OCI-LY7 (cell line): ENCODE measurements at places on chromosomes 6 and 20.
A peak's percentile ranks its signal among the peaks of the same experiment; 100 is the strongest.

GRCh38 chr6:9532621-9533557 is 882.0 kb downstream of the TFAP2A start:
- DNase-seq = no peak

GRCh38 chr6:112683926-112684325 is 336.8 kb downstream of the RFPL4B start:
- DNase-seq = no peak

GRCh38 chr6:34462551-34462971 is 3.3 kb upstream of the PACSIN1 start:
- no peak for DNase-seq

DNA sequence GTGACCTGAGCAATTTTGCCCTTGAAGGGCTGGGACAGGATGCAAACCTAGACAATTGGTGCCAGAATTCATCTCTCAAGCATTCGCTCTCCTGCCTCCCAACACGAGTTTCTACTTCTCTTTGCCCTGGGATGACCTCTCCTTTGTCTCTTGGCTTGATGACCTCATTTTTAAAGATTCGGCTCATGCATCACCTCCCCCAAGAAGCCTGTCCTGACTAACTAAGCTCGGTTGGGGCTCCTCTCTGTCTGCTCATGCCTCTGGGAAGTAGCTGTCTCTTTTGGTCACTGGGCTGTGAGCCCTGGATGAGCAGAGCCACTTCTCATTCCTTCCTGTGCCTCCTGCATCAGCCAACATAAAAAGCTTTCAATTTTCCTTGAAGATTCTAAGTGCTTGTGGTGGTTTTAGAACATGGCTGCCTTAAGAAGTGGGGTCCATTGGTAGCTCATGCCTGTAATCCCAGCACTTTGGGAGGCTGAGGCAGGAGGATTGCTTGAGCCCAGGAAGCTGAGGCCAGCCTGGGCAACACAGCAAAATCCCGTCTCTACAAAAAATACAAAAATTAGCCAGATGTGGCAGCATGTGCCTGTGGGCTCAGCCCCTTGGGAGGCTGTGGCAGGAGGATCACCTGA is 11.1 kb upstream of the TCF15 start:
- no peak for DNase-seq

- DNase-seq = peak; percentile 53
These were observed 39.8 kb upstream of the ARHGAP18 start for GRCh38 chr6:129749749-129750120.

- no peak for DNase-seq
These were observed 41.3 kb upstream of the TAGAP start for GRCh38 chr6:159086033-159086618.

- DNase-seq = no peak
These were observed at the start of gene EMILIN3 for GRCh38 chr20:41366546-41367392. Gene EMILIN3 (minus strand): TSS chr20:41366818. CDS start chr20:41366634, 184 bp downstream.

- no peak for DNase-seq
These were observed 209.1 kb upstream of the BMP2 start for GRCh38 chr20:6558341-6558740.

DNA sequence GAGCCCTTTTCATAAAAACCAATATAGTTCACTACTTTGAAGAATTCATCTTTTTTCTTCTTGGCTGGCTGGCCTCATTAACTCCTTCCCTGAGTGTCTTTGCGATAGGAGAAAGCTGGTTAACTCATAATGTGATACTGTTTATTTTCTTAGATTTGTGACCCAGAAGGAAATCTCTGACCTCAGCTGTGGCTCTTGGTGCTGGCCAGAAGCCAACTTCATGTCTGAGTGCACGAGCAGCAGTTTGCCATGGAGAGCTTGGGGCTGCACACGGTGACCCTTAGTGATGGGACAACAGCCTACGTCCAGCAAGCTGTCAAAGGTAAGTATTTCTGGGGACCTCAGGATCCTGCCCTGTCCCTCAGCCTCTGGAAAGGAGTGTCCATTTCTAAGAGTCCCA is 16.7 kb upstream of the DEF6 start:
- no peak for DNase-seq

DNA sequence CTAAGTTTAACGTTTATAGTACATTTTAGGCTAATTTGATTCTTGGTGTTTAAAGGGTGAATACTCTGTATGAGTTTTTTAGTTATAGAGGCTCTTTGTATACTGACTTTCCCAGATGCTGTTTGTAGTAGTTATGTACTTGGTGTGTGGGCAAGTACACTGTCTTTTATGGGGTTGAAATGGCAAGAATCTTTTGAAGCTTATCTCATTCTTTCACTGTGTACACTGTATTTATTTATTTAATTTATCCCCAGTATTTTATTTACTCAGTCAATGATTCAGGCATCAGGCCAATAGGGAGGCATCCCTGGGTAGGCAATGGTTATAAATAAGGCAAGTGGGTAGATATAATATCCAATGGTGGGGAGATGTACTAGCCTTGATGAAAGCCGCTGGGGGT is 277.0 kb upstream of the PTCHD4 start:
- no peak for DNase-seq

DNA sequence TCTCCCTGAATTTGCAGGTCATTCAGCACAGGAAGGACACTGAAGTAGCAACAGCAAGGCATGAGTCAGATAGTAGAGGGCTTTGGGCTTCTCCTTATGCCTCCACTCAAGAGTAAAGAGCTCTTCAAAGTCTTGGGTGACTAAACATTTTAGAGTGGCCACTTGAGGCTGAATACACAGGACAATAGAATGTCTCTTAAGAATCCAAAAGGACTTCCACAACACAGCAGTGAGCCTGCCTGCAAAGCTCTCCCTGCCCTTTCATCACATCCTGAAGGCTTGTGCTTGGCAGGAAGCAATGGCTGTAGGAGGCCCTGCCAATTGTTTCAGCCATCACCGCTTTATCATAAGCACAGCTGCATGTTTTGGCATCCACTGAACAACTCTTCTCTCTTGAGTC is 36.8 kb downstream of the FOXQ1 start:
- DNase-seq = no peak

DNA sequence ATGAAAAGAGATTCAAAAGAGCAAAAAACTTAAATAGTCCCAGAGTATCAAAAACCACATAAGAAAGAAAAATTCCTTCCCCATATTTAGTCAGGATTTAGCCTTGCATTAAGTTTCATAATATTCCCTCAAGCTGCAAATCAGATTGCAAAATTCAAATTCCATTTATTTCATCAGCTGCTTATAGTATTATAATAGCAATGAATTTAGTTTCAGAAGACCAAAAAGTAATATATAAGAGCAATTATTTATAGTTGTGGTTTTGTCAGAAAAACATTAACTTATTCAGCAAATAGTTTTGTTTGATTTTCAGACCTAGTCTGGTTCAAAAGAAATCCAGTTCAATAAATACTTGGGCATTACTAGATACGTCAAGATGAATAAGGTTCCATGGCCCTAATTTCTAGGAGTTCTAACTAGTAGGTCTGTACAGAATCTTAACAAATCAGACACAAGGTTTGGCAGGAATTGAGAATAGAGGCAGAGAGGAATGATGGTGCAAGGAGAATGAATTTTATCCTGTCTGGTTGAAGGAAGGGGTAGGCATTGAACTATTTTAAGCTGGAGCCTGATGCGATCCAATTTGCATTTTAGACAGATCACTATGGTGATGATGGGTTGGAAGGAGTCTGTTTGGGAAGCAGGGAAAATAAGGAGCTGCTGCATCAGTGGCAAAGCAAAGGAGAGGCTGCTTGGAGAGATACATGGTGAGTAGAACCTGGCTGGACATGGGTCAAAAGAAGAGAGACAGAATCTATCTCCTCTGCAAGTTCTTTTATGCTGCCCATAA is 163.9 kb upstream of the STXBP5 start:
- no peak for DNase-seq

DNA sequence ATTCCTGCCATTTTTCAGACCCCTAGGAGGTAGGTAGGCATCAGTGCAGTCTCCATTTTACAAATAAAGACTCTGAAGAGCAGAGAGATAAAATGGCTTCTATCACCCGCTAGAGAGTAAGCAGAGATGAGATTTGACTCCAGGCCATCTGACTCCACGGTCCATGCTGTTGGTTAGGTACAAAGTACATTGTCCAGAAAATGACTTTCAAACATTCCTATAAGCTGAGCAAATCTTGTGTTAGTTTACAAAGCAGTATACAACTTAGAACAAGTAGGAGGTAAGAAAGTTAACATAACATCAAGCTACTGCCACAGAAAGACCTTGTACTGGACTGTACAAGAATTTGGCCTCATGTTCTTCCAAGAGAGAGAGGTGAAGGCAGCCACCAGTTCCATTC is 14.9 kb downstream of the BTN1A1 start:
- no peak for DNase-seq

GRCh38 chr6:33978412-33979150 is 167.3 kb downstream of the GRM4 start:
- DNase-seq = no peak

GRCh38 chr6:37676071-37676470 is 21.6 kb downstream of the MDGA1 start:
- no peak for DNase-seq

DNA sequence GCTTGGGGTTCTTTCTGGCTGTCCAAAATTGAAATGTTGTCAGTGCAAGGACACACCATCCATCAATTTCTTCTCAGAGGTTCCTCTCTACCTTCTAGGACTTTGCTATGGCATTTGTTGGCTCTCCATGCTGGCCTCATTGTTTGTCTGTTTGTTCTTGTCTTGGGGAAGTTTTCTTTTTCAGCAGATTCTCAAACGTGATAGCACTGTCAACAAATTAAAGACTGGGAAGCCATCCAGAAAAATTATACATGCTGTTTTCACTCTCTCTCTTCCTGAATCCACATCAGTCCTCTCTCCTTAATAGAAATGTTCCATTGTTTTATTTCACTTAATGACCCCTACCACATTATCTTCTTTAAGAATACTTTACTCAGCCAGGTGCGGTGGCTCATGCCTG is 130.4 kb downstream of the PCSK2 start:
- no peak for DNase-seq

DNA sequence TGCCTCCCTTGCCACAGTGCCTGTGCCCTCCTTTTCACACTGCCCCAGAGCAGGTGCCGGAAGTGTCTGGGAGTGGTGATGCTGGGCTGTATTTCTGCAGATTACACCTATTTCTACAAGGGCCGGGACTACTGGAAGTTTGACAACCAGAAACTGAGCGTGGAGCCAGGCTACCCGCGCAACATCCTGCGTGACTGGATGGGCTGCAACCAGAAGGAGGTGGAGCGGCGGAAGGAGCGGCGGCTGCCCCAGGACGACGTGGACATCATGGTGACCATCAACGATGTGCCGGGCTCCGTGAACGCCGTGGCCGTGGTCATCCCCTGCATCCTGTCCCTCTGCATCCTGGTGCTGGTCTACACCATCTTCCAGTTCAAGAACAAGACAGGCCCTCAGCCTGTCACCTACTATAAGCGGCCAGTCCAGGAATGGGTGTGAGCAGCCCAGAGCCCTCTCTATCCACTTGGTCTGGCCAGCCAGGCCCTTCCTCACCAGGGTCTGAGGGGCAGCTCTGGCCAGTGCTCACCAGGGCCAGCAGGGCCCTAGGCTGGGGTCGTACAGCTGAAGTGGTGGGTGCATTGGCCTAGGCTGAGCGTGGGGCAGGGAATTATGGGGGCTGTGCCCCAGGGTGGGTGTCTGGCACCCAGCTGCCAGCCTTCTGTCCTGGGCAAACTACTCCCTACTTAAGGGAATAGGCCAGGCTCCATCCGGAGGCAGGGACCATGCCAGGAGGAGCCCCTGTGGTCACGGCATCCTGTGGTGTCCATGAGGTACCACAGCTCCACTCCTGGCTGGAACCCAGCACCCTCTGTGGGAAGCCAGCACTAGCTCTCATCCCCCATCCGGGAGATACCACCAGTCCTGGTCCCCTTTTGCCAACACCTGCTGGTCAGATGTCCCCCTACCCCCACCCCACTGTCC is 3.5 kb downstream of the MMP24OS start:
- DNase-seq = no peak

DNA sequence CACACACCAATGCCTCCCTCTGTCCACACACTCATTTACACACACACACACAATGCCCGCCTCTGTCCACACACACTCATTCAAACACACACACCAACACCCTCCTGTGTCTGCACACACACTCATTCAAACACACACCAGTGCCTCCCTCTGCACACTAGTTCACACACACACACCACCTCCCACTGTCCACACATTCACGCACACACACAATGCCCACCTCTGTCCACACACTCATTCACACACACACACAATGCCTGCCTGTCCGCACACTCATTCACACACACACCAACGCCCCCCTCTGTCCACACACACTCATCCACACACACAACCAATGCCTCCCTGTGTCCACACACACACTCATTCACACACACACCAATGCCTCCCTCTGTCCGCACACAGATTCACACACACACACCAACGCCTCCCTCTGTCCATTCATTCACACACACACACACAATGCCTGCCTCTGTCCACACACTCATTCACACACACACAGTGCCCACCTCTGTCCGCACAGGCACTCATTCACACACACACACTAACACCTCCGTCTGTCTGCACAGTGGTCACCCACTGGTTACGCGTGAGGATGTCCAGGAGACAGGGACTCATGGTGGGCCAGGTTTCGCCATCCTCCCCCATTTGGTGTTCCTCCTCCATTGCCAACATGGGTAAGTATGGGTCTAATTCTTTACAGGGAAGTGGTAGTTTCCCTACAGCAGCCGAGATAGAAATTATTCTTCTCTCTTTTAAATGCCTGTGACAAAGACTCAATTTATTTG is 62.4 kb upstream of the THBS2 start:
- no peak for DNase-seq
